ENCODE measurements at places on chromosomes 11 and 22.

GRCh38 chr22:29642694-29643093 is 39.3 kb downstream of the NF2 start:
- no peak for DNase-seq

- DNase-seq = no peak
Measured at GRCh38 chr11:102874852-102875251, at the start of gene MMP12. Gene MMP12 (minus strand): TSS chr11:102874982. CDS start chr11:102874937, 45 bp downstream.

DNA sequence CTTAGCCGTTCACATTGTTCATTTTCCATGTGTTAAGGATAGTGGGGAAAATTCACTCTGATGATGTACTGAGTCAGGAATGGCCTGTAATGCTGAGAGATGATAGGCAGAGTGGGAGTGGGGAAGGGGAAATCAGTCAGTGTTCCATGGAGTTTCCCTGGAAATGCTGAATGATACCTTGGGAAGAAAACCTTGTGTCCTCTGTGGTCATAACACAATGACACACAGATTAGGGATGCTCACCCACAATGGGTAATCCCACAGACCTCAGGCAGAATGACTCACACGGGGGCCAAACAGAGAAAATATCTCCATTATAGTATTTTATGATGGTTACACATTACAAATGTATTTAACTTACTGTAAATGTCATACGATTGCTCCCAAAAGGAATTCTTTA is 118.0 kb downstream of the SNX19 start:
- no peak for DNase-seq

DNA sequence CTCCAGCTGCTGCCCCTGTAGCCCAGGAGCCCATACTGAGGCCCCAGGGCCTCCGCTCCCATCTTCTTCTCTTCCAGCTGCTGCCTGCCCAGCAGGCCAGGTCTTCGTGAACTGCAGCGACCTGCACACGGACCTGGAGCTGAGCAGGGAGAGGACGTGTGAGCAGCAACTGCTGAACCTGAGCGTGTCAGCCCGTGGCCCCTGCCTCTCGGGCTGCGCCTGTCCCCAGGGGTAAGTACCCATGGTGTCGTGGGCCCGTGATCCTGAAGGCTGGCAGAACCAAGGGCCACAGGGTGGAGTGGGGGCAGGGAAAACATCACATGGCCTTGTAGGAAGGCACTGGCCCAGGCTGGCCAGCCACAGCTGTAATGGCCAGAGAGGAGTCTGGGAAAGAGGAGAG is 31.2 kb downstream of the OTOG start:
- DNase-seq = no peak

DNA sequence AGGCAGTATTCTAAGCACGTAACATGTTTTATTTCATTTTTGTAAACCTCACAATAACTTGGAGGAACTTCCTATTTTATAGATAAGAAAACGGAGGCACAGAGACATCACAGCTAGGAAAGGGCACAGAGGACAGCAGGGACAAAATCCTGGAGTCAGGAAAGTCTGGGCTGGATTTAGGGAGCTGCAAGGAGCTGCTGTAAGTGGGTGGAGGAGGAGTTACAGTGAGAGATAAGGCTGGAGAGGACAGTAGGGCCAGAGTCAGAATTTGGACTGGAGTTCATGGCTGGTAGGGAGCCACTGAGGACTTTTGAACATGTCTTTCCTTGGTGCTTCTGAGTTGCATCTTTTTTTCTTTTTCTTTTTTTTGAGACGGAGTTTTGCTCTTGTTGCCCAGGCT is 32.2 kb upstream of the PTPRJ start:
- DNase-seq = no peak

GRCh38 chr22:38924347-38924952 is 33.0 kb upstream of the APOBEC3A start:
- peak; percentile 66 for DNase-seq

- DNase-seq = peak; percentile 49
Measured at GRCh38 chr11:118214210-118214914, 10.4 kb downstream of the JAML start.

DNA sequence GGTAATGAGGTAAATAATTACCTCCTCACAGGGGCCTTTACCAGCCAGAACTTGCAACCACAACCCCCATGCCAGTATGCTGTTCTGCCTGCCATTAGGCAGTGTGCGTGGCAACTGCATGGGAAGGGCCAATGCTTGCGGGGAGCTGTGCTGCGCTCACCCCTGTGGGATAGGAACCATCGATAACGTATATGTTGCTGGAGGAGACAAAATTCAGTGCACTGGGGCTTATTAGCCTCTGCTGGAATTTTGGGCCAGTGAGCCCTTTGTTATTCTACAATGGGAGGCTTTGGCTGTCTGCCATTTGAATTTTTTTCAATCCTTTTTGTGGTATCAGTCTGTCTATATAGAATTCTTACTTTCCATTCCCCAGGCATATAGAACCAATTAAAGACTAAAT is 47.3 kb downstream of the PPP2R1B start:
- no peak for DNase-seq

- no peak for DNase-seq
Measured at GRCh38 chr11:28808771-28809170, 700.6 kb downstream of the METTL15 start.

- DNase-seq = no peak
Measured at GRCh38 chr11:60719391-60719790, 5.1 kb upstream of the MS4A18 start.

GRCh38 chr11:72970557-72971118 is 156.4 kb downstream of the ATG16L2 start:
- DNase-seq = peak; percentile 53

GRCh38 chr11:88015170-88015569 is 160.1 kb downstream of the RAB38 start:
- DNase-seq = no peak

DNA sequence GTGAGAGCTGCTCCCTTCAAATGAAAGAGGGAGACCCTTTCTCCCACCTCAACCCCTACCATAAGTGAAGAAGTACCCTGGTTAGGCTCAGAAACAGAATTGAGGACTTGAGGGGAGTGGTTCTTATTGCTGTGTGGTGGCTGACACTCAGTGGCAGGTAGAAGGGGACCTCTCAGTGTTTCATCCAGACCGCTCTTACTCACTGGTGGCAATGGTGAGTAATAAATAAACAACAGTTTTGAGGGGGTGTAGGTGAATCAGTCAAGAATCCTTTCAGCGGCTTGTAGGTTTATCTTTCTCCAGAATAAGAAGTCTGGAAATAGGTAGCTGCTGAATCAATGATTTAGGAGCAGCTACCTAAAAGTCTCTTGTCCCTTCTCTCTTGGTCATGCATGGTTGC is 403.4 kb upstream of the B3GAT1 start:
- DNase-seq = no peak

DNA sequence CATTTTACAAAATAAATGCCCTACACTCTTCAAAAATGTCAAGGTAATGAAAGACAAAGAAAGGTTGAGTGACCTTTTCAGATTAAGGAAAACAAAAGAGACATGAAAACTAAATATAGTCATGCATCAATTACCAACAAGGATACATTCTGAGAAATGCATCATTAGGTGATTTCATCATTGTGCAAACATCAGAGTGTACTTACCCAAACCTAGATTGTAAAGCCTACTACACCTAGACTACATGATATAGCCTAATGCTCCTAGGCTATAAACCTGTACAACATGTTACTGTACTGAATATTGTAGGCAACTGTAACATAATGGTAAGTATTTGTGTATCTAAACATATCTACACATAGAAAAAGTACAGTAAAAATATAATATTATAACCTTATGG is 26.7 kb downstream of the INTS4 start:
- no peak for DNase-seq

GRCh38 chr11:21148376-21148775 is 479.0 kb downstream of the NELL1 start:
- no peak for DNase-seq

DNA sequence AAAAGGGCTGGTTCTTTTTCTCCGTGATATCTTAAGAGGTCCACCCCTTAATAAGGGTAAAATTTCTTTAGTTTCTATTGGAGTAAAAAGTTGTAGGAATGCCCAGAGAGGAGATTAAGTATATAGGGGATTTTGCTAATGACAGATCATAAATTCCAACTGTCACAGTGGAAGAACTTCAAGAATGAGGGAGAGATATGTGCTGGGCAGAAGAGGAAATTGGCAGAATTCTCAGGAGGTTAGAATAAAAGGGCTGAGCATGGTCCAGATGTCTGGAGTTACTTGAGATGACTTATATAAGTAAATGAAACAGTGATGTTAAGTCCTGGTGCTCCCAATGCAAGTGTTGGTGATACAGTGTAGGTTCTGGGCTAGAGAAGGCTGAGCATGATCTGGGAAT is 417.6 kb upstream of the ARHGAP42 start:
- no peak for DNase-seq

- no peak for DNase-seq
Measured at GRCh38 chr11:132886335-132886734, 646.0 kb downstream of the OPCML start.

- no peak for DNase-seq
Measured at GRCh38 chr11:19868281-19868821, 155.7 kb downstream of the NAV2 start.

- peak; percentile 12 for DNase-seq
Measured at GRCh38 chr11:72652873-72653630, 21.2 kb downstream of the PDE2A start.

GRCh38 chr22:17232406-17232805 is 13.2 kb upstream of the ADA2 start:
- DNase-seq = no peak

- no peak for DNase-seq
Measured at GRCh38 chr11:124941703-124942102, 5.9 kb upstream of the HEPACAM start.

DNA sequence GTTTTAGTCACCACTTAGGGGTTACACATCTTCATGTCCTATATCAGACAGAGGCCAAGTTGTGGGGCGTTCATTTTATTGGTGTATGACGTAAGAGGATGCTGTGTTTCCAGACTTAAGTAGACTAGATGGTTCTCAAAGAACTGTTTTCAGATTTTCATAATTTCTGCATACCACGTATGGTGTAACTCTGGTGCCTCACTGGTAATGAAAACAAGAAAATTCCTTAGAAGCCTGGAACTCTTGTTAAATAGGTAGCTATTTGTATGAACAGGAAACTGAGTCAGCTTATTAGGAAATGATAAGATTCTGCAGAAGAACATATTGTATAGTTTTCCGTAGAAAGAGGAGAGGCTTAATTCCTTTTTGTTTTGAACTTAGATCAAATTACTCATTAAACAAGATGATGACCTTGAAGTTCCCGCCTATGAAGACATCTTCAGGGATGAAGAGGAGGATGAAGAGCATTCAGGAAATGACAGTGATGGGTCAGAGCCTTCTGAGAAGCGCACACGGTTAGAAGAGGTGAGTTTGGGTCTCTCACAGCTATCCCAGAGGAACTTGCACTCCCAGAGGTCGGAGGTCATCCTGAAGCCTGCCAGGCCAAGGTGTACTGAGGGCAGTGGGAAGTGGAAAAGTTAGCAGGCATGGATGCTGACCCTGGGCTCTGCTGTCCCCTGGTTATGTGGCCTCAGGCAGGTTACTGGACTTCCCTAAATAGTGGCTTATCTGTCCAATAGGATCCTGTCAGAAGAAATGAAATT is 3.9 kb downstream of the CDC45 start:
- no peak for DNase-seq

DNA sequence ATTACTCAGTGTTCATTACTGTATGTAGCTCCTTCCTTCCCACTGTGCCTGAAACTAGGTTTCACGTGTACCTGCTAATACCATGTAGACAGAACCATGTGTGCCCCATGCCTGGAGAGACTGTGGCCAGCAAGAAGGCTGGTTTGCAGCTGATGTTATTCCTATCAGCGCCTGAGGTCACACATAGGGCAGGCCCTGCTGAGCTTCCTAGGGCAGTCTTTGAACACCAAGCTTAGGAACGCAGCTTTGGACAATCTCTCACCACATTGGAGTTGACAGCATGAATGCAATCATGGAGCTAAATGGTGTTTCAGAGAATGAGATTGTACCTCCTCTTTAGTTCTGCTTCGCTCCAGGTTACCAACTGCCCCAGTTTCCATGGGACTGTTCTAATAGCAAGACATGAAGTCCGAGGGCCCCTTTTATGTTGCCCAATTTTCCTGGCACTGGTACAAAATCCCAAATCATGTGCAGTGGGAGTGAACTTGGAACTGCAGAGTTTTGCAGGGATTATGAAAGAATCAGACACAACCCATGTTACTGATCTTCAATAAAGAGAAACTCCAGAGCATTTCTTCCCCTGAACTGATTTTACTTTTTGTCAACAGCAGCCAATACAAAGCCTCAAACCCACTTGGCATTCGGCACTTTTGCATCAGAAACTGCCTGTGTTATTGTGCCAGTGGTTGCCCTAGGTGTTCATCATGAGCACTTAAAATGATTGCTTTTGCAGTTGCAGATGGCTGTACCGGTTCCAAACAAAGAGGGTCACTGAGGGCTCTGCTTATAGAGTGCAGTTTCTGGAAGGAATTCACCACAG is 154.2 kb upstream of the TTC12 start:
- DNase-seq = no peak

DNA sequence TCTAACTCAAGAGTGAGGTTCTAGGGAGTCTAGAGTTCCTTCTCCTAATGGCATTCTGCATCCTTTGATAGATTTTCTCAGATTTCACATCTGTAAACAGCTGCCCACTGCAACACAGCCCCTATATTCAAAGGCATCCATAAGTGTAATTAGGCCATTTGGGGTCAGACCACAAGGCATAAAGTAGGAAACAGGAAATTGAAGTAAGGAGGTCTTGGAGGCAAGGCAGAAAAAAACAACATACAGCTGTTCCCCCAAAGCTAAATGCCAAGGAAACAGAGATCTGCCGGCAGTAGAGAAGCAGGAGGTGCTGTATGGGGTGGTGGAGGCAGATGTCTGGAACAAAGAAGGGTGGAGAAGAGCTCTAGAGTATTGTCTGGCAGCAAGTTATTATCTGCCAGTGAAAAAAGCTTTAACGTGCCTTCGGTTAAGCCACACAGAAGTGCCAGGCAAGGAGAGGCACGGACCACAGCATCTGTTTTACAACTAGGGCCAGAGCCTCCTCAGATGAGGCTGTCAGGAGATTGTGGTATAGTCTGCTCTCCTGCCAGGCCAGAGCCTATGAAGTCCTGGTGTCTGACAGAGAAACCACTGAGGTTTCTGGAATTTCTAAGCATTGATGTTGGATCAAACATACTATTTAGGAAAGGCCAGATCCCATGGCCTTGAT is 100.2 kb upstream of the CHRM4 start:
- DNase-seq = no peak

- DNase-seq = no peak
Measured at GRCh38 chr11:1989953-1990352, 7.7 kb downstream of the H19 start.

- peak; percentile 76 for DNase-seq
Measured at GRCh38 chr22:39097098-39098020, at the start of gene APOBEC3H. Gene APOBEC3H (plus strand): TSS chr22:39097244. CDS start chr22:39100279, 3,035 bp downstream.

DNA sequence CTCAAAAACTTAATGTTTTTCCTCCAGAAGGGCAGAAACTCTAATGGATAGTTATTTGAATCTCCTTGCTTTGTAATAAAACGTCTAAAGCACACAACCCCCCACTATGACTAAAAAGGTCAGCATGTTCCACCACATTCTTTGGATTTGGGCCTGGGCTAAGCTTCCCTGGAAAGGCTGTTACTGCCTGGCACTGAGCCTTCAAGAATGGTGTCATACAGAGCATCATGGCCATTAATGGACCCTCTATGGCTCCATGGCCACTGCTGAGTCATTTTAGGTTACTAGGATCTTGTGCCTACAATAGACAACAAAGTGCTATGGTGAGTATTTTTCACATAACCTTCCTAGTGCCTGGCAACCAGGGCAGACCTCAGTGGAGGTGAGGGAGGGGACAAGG is 242.6 kb upstream of the FAT3 start:
- DNase-seq = no peak

- DNase-seq = no peak
Measured at GRCh38 chr22:50705851-50706351, 32.1 kb upstream of the ACR start.
